Immature natural killer cell (primary cell): ENCODE measurements at places on chromosomes 1 and 21.
A peak's percentile ranks its signal among the peaks of the same experiment; 100 is the strongest.

DNA sequence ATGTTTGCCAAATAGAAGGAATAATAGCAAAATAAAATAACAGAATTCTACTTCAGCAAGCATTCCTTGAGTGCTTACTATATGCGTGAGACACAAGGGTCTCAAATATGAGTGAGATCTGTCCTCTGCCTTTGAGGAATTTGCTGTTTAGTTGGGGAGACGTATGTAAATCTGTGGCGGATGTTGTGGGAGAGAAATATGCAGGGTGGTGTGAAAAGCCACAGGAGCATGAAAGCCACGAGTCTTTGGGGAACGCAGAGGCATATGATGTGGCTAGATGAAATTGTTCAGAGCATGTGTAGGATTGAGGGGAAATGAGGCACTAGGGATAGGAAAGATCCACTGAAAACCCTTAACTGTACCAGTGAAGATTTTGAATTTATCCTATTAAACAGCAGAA lies 244.4 kb downstream of the PBX1 start:
- DNase-seq, result peak; percentile 9

- peak; percentile 89 for DNase-seq
These were observed 165.3 kb downstream of the TOMM20 start for GRCh38 chr1:234963180-234963903.

GRCh38 chr21:14836950-14837349 lies 227.8 kb downstream of the NRIP1 start:
- no peak for DNase-seq

DNA sequence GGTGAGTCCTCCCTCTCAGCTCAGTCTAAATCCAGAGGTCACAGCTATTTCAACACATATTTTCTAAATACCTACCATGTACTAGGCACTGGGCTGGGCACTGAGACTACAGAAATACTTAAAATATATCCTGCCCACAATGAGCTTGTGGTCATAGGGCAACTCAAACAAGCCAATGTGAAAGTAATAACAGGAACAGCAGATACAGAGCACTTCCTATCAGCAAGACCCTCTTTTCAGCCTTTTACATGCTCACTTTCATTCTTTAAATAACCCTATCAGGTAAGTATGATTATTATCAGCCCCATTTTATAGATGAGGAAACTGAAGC lies 71.9 kb downstream of the CD34 start:
- DNase-seq, result no peak

GRCh38 chr1:40857737-40858136 lies 4.4 kb downstream of the CITED4 start:
- no peak for DNase-seq

DNA sequence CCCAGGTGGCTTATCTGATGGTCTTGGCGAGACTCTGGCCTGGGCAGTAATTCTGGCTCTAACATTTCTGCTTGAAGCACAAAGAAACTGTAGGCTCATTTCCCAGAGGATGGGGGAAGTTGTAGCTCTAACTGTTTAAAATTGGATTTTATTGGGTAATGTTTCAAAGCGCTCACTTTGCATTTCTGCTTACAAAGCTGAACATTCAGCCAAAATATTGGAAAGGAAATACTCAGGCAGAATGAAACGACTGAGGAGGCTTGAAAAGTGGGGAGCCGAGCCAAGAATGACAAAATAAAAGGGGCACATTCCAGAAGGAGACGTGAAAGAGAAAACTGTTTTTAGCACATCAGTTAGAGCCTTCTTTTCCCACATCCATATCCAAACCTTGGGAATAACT lies 202.6 kb downstream of the GRIK1 start:
- DNase-seq, result no peak

DNA sequence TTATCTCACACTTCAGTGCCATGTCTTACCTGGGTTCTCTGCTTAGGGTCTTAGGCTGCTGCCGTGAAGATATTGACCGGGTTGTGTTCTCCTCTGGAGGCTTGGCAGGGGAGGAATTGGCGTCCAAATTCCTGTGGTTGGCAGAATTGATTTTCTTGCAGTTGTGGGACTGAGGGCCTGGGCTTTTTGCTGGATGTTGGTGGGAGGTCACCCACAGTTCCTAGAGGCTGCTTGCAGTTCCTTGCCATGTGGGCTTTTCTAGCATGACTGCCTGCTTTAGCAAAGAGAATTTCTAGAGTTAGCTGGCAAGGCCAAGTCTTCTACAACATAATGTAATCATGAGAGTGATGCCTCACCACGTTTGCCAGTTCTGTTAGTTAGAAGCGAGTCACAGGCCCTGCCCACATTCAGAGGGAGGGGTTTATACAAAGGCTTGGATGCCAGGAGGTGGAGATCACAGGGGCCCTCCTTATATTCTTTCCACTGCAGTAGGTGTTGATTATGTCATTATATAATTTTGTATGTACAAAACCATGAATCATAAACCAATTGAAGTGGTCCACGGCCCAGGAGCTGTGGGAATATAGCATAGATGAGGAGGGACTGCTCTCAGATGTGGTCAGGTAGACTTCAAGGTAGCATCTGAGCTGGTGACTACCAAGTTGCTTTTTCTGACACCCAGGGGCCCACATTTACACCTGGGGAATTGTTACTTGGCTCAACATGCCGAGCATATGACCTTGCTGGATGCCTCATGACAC lies 6.6 kb downstream of the UBL4B start:
- no peak for DNase-seq

GRCh38 chr1:70324683-70325082 lies 29.8 kb downstream of the ANKRD13C start:
- DNase-seq, result no peak

DNA sequence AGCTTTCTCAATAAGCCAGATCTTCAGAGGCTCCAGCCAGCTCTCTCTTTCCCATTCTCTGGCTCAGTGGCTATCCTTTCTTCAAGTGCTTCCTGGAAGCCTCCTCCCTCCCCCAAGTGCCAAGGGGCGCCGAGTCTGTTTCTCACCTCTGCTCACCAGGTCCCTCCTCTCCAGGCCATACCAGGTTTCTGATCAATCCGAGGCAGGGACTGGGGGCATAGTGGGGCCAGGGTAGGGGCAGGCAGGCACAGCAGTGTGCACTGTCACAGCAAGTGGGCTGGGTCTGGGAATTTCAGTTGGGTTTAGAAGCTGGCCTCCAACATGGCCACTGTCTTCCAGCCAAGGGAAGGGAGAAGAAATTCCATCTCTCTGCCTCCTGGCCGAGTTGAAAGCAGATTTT lies 56.5 kb downstream of the NAV1 start:
- DNase-seq, result no peak

DNA sequence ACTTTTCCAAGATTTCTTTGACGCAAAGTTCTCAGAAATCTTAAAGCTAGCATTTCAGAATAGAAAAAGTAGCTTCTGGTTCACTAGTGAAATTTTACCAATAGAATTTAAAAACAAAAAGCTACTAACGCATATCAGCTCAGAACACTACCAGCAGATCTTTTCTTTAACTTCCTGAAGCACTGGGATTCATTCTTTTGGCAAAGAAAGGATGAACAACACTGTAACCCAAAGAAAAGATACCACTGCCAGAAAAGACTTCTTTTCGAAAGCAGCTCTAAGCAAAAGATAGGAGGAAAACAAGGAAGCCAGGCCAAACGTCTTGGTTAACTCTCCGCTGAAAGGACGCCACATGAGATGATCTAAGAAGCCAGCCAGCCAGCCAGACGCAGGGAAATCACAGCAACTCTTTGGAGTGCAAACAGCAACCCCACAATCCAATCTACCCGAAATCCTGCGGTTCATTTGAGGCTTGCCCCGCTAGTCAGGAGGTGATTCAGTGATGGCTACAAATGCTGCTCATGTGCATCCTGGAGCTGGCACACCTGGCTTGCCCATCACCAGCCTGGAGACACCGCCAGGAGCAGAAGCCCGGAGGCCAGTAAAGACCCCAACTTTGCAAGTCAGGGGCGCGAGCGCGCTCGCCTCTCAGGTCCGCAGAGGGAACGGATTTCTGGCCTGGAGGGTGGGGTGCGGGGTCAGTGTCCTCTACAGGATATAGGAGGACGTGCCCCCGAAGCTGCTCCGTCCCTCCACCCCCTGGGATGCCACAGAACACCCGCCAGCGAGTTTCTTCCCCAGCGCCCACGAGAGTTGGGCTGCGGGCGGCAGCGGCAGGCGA lies 812 bp downstream of the NBPF1 start:
- no peak for DNase-seq

- DNase-seq, result no peak
These were observed 237.9 kb downstream of the PBX1 start for GRCh38 chr1:164796916-164797315.

DNA sequence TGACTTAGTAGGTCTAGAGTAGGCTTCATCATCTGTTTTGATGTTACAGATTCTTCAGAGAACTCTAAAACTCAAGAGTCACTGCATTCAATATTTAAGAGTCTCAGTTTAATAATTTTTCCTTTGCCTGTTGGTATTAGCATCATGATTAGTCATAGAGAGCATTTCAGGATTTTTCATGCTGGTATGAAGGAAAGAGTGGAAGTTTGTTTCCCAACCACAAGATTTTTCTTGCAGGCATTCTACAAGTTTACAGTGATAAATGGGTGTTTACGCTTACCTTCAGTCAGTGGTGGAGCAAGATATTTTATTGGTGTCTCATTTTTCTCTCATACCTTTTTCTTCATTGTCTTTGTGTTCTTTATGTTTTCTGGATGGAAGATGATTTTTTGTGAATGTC lies 58.4 kb upstream of the MYOCOS start:
- no peak for DNase-seq

DNA sequence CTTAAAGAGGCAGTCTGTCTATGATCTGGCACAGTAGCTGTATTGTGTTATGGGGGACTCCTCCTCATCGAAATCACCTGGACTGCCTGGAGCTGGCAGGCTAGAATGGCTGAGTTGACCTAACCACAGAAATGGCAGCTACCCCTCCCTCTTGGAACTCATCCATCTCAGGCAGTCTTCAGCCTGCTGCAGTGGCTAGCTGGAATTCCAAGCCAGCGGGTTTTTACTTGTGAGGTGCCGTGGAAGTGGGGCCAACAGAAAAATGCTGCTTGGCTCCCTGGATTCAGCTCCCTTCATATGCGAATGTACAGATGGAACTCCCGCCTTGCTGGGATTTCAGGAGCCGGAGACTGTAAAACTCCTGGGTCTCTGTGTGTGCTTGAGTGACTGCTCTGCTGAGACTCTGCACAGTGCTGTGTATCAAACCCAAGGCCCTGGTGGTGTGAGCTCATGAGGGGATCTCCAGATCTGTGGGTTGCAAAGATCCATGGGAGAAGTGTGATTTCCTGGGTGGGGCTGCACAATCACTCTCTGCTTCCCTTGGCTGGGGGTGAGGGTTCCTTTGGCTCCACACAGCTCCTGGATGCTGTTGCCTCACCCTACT lies 316.9 kb downstream of the CTH start:
- DNase-seq, result no peak

GRCh38 chr21:31959881-31960280 lies 87.1 kb downstream of the HUNK start:
- no peak for DNase-seq

DNA sequence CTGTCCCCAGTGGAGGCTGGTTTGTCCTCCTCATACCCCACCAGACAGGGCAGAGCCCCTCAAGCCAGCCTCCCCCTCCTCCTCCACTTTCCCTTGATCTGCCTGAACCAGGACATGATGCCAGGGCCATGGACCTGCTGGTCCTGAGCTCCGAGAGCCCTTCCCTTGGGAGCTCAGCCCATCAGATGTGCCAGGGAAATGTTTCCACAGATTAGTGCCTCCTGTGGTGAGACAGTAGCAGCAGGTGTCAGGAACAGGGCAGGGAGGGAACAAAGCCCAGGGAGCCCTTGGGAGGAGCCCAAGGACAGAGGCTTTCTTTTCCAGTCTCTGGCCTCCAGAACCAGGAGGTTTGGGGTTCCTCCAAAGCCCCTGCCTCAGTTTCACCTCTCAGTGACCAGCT lies 14.6 kb upstream of the SLC41A1 start:
- DNase-seq, result no peak

GRCh38 chr1:15345705-15346345 lies 63.9 kb upstream of the EFHD2 start:
- peak; percentile 80 for DNase-seq

DNA sequence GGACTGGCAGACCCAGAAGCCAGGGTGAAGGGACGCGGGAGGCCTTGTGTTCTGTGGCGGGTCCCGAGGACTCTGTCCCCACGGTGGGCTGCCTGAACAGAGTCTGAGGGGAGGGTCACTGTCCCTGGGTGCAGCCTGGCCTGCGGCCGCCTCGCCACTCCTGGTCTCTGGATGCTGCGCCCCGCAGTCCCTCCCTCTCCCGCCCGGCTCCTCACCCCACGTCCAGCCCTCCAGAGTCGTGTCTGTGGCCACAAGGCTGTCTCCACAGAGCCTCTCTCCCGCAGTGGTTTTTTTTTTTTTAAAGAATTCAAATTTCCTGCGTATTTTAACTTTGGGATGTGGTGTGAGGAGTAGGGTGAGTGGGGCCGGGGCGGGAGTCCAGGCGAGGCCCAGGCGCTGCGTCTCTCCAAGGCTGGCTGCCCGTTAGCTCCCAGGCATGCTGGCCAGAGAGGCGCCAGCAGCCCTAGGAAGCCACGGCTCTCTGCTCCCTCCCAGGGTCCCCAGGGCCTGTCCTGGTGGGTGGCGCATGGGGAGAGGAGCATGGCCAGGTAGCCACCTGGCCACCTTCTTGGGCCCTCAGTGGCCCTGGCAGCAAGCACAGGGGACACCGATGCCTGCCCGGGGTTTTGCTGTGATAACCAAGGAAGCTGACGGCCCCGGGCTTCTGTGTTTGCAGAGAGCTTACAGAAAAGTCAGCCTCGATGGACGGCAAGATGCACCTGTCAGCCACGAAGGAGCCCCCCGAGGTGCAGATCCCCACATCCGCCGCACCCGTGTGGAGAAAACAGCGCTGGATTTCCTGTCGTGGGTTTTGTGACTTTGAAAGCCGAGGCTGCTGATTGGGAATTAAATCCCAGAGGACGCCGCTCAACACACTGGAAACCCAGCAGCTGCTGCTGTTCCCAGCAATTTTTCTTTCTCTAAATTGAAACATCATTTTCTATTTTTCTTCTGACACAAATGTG lies 72.8 kb downstream of the MORN1 start:
- no peak for DNase-seq

- DNase-seq, result no peak
These were observed 210.2 kb downstream of the LRRC7 start for GRCh38 chr1:69777971-69778370.

GRCh38 chr1:183842795-183843144 lies 37.9 kb downstream of the RGL1 start:
- DNase-seq, result no peak

DNA sequence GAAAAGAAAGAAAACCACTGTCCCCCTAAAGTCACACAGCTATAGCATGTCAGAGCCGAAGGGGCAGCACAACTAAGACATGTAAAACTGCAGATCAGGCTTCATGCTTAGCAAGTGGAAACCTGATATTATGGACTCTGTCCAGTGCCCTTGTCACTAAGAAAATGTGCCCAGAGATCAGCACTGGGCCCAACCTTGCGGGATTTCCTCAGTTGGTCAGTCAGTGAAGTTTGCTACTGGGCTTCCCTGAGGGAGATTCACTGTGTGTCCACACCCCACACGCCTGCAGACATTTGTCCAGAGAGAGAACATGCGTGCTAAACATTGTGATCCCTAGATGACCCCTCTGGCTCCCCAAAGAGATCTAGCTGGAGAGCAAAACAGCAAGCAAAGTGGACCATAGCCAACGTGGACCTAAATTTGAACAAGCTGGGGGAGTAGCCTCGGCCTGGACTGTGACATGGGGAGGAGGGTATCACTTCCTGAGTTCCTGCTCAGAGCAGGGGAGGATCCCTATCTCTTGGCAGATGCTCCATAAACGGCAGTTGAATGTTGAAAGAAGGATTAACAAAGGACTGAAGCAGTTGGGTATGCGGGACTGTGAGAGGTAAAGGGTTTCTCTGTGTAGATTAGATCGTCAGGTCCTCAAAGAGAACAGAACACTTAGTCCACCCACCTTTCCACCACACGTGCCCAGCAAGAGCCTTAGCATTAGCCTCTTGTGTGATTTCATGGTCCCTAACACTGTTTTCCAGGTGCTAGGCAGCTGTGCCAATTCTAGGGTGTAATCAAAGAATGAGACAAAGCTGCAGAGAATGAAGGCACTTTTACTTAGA lies 53.6 kb downstream of the GLUL start:
- no peak for DNase-seq
